ENCODE measurements at places on chromosomes 11 and 22.

DNA sequence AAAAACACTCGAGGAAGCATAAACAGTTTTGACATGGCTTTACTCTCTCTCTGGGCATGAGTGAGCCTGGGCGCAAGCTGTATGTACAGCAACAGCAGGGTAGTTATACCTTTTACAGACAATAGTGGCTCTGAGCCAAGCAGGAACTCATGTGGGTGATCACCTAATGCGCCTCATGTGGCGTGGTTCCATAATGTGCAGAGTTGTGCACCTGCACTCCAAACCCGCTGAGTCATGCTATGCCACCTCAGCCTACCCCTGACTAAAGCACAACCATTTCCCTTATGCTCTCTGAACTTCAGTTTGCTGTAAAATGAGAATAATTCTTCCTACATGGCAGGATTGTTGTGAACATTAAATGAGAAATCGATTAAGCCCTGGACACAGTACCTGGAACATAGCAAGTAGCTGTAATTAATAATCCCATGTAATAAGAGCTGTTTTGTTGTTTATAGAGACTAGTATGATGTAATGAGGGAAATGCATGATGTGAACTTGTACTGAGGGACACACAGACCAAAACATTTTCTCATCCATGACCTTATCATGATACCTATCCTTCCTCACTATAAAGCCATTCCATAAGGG is 71.6 kb downstream of the CCDC34 start:
- no peak for DNase-seq

GRCh38 chr11:102599642-102600261 is 25.4 kb downstream of the MMP20 start:
- DNase-seq: peak; percentile 89

- DNase-seq: no peak
Measured at GRCh38 chr11:21142007-21142406, 472.6 kb downstream of the NELL1 start.

GRCh38 chr11:34002420-34002819 is 49.1 kb upstream of the CAPRIN1 start:
- DNase-seq: no peak

DNA sequence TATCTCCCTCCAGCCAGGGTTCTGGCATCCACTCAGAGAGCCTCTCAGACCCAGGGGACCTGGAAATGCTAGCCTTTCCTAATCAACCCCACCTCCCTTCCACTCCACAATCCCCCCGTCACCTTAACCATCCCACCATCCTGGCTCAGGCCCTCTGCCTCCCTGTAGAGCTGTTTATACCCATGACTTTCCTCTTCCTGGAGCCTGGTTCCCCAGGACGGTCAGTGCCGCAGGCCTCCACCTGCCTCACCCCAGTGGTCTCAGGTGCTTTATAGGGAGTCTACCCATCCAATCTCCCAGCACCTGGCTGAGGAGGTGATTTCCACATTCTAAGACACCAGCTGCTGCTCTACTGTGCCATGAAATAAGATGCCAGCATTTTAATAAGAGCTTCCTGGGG is 1159.5 kb downstream of the TBC1D22A start:
- no peak for DNase-seq

GRCh38 chr11:127338380-127339259 is 338.1 kb upstream of the KIRREL3 start:
- no peak for DNase-seq

DNA sequence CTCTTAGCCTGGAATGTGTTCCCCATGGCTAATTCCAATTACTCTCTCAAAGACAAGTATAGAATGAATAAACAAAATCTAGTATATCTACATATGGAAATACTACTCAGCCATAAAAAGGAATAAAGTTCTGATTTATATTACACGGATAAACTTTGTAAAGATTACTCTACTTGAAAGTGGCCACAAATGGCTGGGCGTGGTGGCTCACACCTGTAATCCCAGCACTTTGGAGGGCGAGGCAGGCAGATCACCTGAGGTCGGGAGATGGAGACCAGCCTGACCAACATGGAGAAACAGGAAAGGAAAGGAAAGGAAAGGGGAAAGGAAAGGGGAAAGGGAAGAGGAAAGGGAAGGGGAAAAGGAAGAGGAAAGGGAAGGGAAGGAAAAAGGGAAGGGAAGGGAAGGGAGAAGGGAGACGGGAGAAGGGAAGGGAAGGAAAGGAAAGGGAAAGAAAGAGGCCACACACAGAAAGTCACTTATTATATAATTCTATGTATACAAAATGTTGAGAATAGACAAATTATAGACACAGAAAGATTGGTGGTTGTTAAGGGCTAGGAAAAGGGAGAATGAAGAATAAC is 90.7 kb upstream of the CLNS1A start:
- no peak for DNase-seq

DNA sequence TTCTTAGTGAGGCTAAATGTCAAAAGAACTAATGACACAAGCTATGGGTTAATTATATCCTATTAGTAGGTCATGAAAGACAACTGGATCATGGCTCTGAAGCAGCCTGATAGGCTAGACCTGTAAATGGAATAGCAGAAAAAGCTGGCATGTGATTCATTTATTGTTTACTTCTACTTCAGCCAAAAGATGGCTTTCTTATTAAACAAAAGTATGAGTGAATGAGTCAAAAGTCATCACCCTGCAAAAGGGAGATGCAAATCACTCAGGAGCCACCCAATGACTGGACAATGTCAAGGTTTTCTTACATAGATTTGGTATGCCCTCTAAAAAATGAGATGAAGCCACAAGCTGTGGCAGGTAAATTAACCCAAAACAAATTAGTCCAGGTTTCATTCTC is 138.0 kb downstream of the TRPC6 start:
- DNase-seq: no peak

GRCh38 chr11:46369458-46370152 is 11.9 kb upstream of the MDK start:
- DNase-seq: peak; percentile 77

- no peak for DNase-seq
Measured at GRCh38 chr11:79078456-79078855, 362.4 kb downstream of the TENM4 start.

DNA sequence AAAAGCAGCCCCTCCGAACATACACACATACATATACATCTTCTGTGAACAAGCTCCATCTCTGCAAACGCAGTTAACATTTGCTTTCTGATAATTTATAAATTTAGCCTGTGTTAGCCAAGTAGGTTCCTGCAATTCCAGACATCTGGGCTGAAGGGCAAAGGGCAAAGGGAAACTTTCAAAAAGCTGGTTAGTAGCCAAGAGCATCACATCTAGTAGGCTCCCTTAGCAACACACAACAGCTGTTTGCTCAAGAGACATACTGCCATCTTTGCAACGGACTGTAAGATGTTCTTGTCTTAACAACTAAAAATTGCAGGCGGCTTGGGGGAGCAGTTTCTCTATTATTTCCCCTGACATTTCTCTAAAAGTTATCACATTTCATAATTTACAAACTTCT is 134.9 kb downstream of the RBFOX2 start:
- DNase-seq: peak; percentile 80

DNA sequence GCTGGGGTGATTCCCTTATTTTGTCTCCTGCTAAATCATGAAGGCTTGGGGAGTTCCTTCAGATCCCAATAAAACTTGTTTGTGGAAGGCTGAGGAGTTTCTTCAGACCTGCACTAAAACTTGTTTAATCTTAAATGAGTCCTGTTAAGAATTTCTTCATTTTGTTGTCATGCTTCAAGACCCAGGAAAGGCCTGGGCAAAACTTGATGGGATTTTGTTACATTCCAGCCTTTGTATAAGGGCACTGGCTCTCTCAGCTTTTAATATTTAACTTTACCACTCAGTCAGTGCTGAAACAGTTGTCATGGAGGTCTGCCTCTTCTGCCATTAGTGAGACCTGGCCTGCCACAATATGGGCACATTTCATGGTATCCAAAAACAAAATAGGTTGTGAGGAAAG is 699.0 kb downstream of the ETS1 start:
- DNase-seq: no peak

GRCh38 chr11:100383357-100383865 is 303.7 kb upstream of the ARHGAP42 start:
- DNase-seq: no peak

GRCh38 chr11:69215784-69216415 is 60.2 kb downstream of the SMIM38 start:
- peak; percentile 7 for DNase-seq

GRCh38 chr11:122642971-122643370 is 12.6 kb upstream of the UBASH3B start:
- DNase-seq: no peak

DNA sequence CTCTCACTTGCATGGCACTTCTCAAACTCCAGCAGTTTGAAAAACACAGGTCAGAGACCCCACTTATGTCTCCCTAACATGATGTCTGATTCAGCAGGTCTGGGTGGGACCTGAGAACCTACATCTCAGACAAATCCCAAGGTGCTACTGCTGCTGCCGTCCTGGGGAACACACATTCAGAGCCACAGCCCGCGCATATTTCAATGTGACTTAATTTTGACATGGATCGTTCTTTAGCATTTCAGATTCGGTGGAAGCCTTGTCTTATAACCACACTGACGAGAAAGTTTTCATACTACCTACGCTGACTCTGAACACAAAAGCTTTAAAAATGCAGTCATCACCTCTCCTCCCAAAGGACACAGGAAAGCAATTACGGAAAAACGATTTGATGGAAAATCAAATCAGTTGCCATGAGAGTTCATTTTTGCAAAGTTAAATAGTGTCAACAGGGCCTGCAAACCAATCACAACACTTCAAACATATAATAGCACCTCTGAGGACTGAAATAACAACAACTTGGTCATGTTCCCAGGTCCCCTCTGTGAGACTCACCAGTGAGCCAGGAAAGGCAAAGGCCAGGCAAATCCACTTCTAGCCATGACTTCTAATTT is 132.6 kb downstream of the SHANK2 start:
- no peak for DNase-seq

DNA sequence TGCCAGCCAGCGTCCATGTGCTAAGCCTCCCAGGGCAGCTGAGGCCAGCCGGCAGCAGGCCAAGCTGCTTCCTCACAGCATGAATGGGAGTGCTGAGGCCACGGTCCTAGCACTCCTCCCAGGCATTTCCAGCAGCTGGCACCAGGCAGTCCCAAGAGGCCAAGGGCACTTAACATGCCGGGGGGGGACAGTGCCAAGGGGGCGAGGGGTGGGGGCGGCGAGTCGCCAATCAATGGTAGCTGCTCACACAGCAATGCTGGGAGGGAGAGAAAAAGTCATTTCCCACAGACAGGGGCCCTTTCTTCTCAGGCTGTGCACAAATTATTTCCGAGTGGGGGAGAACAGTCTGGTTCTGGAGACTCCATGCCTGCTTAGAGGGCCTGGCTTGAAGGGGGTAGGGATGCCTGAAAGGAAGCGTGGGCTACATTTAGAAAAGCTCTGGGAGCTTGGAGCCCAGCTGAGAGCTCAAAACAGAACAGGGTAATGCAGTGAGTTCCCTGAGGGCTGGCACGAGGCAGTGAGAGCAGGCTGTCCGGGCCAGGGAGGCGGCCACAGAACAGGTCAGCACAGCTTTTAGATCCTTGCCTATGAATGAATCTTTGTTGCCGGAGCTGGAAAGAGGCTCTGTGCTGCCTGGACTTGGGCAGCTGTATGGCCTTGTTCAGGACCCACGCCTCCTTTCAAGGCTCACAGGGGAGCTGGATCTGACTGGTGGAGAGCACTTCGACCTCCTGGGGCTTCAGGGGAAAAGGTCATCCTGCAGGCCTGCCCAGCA is 14.4 kb upstream of the TBC1D10A start:
- no peak for DNase-seq

DNA sequence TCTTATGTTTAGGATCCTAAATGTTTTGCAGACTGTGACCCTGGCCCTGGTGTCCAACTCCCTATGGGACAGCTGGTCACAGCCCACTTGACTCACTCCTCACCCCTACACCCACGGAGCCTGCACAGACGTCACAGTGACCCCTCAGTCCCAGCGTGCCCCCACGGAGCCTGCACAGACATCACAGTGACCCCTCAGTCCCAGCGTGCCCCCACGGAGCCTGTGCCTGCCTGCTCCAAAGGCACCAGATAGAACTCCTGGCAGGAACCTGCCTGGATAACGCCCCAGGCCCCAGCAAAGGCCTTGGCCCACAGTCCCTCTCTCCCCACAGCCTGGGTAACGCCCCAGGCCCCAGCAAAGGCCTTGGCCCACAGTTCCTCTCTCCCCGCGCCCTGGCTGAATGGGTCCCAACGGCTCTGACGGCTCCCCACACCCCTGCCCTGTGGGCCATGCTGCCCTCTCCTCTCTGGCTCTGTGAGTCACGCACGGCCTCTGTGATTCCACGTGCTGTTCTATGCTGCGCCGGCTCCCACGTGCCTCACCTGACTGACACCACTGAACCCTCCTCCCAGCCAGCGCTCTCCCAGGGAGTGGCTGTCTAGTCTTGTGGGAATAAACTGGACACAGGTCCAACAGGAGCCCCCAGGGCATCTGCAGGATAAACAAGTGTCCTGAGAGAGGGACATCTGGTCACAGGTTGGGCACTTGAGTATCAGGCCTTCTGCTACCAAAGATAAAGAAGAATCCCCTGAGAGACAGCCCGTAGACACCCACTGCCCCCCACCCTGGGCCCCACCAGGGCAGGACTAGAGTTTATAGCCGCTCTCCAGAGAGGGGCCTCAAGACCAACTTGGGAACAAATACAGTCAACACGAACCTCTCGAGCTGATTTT is 250.3 kb downstream of the BRD1 start:
- no peak for DNase-seq

DNA sequence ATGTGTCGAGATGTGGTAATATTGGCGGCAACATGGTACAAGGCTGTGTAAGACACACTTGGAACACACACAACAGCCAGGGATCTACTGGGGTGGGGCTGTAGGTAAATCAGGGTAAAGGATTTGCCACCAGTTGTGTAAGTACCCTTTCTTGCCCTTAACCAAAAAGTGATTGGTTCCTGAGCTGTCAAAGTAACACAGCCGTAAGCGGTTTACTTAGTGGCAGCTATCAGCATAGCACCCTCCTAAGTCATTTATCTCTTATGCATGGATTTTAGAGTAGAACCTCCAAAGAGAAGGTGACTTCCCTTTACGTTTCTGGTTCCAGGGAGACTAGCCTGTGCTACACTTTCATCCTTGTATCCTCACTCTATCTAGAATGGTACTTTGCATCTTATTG is 57.2 kb downstream of the SPECC1L start:
- no peak for DNase-seq

GRCh38 chr11:7538031-7538430 is 24.2 kb downstream of the PPFIBP2 start:
- no peak for DNase-seq

GRCh38 chr11:1753929-1754305 is 3.5 kb upstream of the IFITM10 start:
- no peak for DNase-seq

DNA sequence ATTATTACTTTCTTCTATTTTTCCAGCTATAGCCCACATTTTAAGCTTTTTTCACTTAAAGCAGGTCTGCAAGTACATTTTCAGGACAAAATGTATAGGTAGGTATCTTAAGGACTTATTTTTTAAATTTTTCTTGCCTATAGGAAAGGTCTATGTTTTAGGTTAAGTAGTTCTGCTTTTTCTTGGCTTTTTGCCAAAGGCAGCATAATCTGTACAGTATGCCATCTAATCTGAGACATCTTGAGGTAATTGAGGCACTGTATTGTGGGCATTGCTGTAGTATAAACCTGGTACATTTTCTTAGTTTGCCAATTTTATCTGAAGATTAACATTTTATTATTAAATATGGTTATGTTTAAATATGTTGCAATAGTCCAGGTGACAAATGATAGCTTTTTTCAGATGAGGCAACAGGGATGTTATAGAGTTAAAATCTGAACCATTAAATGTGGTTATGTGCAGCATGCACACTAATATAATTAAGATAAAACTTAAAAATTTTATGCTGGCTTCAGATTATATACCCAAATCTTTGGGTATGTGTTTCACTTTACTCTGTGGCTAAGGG is 42.9 kb downstream of the QSER1 start:
- DNase-seq: no peak

- no peak for DNase-seq
Measured at GRCh38 chr11:69468221-69468620, 13.2 kb upstream of the LINC01488 start.
